ENCODE measurements at places on chromosomes 2 and 18. TPM values are rescaled to one million over a fixed set of nuclear protein-coding genes. Genes with fewer than 3 reads are reported as not detected.
A peak's percentile ranks its signal among the peaks of the same experiment; 100 is the strongest.

DNA sequence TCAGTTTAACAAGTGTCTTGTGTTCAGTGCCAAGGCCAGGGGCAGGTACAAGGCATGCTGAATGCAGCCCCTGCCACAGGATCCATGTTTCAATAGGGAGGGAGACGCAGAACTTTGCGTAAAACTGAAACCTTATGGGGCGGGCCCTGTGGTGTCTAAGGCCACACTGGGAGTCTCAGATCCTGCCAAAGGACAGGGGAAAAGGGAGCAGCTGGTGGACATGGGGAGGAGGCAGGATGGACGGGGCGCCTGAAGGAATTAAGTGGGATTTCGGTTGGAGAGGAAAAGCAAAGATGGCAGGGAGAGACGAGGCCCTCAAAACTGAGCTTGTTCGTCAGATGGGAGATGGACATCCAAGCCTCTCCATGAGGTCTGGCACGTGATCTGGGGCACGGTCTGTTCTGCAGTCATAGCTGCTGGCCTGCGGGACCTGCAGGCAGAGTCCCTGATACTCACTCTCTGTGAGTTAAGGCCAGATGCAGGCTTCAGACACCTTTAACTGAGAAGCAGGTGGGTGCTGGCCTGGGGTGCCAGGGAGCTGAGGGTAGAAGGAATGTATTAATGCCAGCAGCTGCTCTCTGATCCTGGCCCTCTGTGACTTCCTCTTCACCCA, 48.8 kb downstream of the TCF7L1 start:
- DNase-seq: no peak

GRCh38 chr2:157194097-157194688, 63.3 kb upstream of the GALNT5 start:
- peak; percentile 37 for DNase-seq

The UGT1A5 gene
- not detected for total RNA-seq

The SLC9A4 gene
- 0.08 TPM for total RNA-seq

GRCh38 chr2:88959480-88960204, 268.2 kb downstream of the RPIA start:
- no peak for DNase-seq

The FAM237A gene
- total RNA-seq: not detected

The MLPH gene
- total RNA-seq: not detected

The CFAP65 gene
- total RNA-seq: not detected

GRCh38 chr2:156321243-156321904, 11.1 kb downstream of the NR4A2 start:
- no peak for DNase-seq

DNA sequence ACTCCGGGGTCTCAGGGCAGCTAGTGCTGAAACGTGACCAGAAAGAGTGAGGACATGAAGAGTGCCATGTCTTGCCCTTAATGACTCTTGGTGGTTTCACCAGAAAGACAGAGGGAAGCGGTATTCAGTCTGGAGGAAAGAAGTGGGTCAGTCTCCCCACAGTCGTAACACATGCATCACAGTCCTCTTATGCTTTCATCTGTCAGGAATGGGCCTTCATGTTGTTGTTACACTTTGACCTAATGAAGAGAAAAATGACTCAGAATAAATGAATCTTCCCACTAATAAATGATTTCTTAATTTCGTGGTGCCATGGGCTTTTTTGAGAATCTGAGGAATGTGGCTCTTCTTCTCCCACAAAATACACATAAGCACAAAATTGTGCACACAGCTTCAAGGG, 103.2 kb downstream of the SLC8A1 start:
- no peak for DNase-seq

GRCh38 chr18:76449111-76449453, 46.0 kb downstream of the ZNF516 start:
- DNase-seq: no peak

DNA sequence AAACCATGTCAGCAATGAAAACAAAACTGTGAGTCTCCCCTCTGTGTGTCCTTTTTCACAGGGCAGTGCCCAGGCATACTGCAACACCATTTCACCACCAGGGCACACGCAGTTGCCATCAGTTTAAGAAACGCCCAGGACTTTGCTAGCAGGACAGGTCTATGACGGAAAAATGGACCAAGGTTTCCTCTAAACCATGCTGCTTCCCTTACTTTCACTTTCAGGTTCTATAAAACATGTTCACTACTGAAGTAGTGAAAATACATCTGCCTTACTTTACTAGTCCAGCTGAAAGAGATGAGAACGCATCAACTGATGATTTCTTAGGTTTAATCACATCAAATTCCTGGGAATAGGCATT, 110.5 kb downstream of the TCF4 start:
- DNase-seq: peak; percentile 47

DNA sequence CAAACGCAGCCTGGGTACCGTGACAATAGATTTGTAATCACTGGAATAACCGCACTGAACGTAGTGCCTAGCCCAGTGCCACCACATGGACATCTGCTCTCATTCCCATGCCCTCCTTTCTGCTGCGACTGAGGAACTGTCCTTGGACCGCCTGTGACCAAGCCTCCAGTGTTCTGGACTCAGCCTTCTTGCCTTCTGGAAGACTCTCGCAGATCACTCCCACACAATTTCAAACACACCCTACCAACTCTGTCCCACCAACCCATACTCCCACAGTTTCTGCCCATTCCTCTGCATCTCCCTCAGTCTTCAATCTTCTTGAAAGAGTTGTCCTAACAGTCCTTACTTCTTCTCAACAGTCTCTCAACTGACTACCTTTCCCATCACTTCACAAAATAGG, 2.1 kb downstream of the RNF149 start:
- DNase-seq: no peak

- no peak for DNase-seq
Measured at GRCh38 chr2:172012677-172013391, 13.1 kb downstream of the METAP1D start.

DNA sequence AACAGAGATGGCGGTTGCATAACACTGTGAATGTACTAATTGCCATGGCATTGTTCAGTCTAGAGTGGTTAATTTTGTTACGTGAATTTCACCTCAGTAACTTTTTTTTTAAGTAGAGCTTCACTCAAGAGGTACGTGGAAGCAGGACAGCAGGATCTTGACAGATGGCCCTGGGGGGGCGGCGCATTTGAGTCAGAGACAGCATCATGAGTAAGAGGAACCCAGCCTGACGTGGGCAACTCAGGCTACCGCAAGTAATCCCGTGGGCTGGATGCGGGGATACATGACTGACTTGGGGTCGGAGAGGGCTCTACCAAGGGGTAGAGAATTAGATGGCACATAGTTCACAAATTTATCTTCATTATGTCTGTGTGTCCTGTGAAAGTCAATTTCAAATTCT, 38.1 kb upstream of the DAPL1 start:
- no peak for DNase-seq

DNA sequence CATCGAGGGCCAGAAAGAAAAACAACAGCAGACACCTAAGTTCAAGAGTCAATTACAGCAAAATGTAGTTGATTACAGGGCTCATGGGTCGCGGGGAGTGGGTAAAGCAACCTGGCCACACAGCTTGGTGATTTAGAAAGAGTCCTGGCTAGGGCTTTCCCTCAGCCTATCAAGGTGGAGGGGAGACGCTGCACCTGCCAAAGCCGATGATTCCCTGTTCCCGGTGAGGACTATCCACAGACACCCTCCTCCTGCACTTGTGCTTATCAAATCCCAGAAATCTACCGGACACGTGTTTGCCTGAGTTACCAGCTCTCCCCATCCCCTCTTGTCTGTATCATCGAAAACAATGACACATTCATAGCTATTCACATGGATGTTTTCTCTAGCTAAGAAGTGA, 7.0 kb upstream of the SOX11 start:
- DNase-seq: no peak

The CABLES1 gene
- total RNA-seq: 2.7 TPM

DNA sequence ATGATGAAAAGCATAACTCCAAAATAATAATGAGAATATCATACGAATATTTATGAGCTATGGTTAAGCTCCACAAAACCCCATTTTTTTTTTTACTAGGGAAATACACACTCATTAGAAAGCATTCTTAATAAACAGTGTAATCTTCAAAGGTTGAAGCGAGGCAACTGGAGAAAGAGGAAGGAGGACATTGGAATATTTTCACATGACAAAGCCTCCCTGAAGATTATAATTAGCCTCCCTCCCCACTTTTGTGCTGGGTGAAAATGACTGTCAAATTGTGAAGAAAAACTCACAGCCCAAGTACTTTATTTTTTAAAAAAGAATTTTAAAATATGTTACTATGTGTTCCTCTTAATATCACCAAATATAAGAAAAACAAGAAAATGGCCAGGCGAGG, 64.1 kb upstream of the NFU1 start:
- no peak for DNase-seq

The KIAA2012 gene
- not detected for total RNA-seq

Measured in activated CD8-positive, alpha-beta T cell treated with anti-CD3 and anti-CD28 coated beads, Interleukin-2, amount 10 ng/mL, durations not matched to agents 7 days and 5 days (primary cell).